ENCODE measurements at places on chromosomes 2 and 18.

GRCh38 chr2:177397481-177398289 is 5.1 kb downstream of the AGPS start:
- DNase-seq: no peak

DNA sequence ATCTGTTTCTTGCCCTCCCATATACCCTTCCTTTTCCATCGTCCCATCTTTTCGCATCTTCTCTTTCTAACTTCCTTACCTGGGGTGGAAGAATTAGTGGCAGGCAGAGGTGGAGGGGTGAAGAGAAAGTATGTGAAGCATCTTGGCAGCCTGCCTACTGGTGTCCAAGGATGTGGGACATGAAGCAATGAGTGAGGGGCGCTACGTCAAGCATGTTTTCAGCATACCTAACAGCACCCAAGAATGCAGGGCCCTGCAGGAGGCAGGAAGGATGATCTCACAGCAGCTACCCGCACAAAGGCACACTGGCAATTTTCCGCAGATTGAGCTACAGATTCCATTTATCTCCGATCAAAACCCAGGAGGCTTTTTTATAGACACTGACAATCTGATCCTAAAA is 42.2 kb downstream of the METTL4 start:
- DNase-seq: no peak

- DNase-seq: no peak
These were observed 109.9 kb downstream of the ARL4C start for GRCh38 chr2:234386971-234387370.

DNA sequence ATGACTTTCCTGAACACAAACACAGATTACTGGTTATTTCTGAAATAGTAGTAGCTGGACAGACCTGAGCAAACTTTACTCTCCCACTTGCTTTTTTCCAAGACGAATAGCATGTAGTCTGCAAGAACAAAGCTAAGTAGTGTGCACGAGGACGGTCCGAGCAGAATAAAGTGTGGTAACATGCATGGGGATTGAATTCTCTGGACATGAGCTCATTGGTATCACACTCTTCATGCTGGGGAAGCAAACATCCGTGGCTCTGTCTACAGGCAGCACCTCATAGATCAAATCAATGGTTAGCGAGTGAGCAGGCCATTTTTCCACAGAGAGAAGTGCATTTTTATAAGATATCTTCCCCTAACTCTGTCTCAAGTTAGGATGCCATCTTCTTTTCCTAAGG is 164.8 kb upstream of the STK17B start:
- DNase-seq: no peak

- DNase-seq: no peak
These were observed 66.8 kb downstream of the CRACDL start for GRCh38 chr2:98869272-98869641.

DNA sequence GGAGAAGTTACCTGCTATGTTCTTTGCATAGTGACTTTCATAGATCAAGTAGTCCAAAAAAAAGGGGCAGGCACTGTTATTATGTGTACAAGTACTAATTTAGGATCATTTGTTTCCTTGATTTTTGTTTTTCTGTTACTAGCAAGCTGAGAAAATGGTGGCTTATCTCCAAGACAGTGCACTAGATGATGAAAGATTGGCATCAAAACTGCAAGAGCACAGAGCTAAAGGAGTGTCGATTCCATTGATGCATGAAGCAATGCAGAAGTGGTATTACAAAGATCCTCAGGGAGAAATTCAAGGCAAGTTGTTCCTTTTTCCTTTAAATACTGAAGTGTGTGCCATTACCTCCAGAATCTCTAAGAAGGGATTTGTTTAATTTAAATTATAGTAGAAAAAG is 19.6 kb upstream of the KCNJ13 start:
- no peak for DNase-seq

GRCh38 chr2:141041281-141041680 is 1089.5 kb downstream of the LRP1B start:
- DNase-seq: no peak

DNA sequence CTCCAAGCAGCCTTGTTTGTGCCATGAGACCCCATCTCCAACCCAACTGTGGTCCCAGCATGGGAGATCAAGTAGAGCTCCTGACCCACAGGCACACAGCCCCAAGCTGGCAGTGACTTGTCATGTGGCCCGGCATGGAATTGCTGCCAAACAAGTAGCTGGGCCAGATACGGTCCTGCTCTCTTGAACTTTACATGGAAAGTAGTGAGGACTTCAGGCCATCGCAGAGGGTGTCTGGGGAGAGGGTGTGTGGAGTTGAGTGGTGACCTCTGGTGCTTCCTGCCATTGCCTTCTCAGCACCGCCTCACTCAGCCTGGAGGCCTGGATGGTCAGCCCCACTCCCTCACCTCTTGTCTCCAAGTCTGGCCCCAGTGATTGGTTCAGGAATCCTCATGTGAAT is 10.9 kb upstream of the SLC4A3 start:
- no peak for DNase-seq

DNA sequence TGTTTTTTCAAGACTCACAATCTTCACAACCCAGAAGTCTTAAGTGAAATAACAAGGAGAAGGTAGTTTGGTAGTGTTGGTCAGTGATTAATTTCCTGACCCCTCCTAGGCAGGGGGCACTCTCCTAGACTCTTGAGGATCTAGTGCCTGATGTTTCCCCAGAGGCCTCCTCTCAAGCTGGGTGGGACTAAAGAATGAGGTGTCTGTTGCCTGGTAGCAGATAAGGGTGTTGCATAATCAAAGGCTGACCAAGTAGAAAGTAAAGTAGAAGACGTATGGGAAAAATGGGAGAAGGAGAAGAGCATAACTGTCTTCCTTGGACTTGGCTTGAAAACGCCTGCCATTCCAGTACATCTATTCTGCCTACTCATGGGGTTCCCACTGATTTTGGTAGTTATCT is 37.8 kb downstream of the VIT start:
- no peak for DNase-seq

- DNase-seq: no peak
These were observed 48.3 kb downstream of the KLHL29 start for GRCh38 chr2:23433282-23433681.

DNA sequence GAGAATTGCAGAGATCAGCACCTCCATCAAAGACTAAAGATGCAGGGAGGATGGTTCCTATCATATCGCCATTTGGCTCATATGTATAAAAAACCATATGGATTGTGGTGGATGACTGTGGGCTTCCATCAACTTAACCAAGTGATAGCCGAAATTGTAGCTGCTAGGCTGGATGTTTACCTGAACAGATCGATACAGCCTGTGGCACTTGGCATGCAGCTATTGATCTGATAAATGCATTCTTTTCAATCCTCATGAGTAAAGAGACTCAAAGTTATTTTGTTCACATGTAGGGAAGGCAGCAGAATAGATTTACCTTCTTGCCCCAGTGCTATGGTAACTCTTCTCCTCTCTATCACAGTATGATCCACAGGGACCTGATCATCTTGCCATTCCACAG is 18.5 kb downstream of the CHCHD5 start:
- DNase-seq: no peak

- DNase-seq: no peak
These were observed 312.0 kb downstream of the GPD2 start for GRCh38 chr2:156748221-156748620.

DNA sequence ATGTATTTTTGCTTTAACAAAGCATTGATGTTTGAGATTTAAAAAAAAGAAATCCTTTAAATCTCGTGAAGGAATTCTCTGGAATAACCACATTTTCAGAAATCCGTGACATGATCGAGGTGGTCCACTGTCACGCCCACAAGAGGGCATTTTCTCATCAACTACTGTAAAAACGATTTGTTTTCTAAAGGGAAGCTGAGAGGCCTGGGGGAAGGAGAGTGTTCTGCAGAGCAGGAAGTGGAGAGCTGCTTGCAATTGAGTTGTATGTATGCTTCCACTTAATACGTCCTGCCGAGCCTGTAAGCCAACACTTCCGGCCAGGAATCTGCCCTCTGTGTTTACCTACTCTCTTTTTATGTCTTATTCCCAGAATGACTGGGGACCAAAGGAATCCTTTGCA is 19.4 kb downstream of the KLHL29 start:
- no peak for DNase-seq

DNA sequence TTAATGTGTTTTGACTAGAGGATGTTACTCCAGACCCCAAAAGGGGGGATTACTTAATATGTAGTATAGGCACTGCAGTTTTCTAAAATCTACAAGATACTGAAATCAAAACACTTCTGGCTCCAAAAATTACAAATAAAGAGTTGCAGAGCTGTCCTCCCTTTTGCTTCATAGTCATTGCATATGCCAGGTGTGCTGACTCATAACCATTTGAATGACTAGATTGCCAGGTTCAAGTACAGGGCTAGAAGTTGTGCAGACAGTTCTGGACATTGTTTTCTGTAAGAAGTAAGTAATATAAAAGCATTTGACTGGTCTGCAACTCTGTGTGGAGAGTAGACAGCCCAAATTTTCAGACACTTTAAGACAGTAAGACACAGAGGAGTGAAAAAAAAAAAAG is 6.7 kb downstream of the CWC22 start:
- no peak for DNase-seq

DNA sequence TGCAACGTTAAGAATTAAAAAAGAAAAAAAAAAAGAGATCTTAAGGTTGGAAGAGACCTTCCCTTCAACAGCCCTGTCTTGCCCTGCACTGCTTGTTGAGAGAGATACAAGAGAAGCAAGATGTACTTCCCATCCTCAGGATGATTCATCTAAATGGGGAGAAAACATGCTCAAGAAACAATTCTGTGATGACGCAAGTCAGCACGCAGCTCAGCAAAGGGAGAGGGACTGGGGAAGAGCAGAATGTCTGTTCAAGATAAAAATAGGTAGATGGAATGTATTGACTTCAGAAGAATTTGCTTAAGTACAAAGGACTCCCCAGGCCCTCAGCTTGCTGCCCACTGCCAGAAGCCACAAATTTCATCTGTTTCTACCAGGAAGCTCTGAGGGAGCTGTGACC is 198.2 kb upstream of the SPRED2 start:
- DNase-seq: no peak

- no peak for DNase-seq
These were observed 227.2 kb downstream of the PHLPP1 start for GRCh38 chr18:62942578-62942977.

DNA sequence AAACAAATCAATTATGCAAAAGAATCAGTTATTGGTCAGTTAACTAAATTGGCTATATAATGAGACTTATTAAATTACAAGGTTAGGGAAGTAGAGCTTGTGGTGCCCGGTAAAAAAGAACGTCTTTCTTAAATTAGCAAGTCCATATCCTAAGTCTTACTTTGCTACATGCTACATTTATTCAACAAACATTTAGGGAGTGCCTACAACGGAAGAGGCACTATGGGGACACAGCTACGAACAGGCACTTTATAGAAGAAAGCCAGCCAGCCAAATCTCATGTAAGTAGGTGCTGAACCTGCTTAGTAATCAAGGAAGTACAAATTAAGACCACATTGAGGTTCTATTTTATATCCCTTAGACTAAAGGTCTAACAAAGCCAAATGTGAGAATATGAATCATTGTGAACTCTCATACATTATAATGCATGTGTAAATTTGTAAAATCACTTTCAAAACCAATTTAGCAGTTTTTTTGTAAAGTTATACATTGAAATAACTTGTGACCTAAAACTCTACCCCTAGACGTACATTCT is 59.9 kb downstream of the PDK1 start:
- DNase-seq: no peak

DNA sequence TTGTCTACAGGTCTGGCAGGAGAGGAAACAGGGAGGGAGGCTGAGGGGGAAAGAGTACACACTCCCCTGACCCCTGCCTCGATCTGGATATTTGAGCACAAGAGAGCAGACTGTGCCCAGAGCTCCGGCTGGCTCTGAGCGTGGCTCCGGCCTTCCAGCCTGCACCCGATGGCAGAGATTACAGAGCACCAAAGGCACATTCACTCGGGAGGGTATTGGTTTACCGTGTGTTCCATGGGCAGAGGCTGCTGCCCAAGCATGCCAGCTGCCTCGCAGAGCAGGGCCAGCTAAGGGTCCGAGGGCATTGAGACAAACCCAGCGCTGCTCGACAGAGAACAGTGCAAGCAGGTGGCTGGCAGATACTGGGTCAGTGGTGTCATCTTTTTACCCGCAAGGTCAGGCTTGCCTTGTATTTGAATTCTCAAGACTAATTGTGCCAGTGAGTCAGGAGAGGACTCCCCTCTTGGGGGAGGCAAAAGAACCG is 132.2 kb downstream of the TNS1 start:
- no peak for DNase-seq

GRCh38 chr2:32990556-32990955 is 43.8 kb downstream of the LTBP1 start:
- no peak for DNase-seq

GRCh38 chr2:202429164-202429980 is 53.2 kb downstream of the BMPR2 start:
- no peak for DNase-seq

- DNase-seq: no peak
These were observed 146.2 kb downstream of the RBMS1 start for GRCh38 chr2:160347269-160347863.

DNA sequence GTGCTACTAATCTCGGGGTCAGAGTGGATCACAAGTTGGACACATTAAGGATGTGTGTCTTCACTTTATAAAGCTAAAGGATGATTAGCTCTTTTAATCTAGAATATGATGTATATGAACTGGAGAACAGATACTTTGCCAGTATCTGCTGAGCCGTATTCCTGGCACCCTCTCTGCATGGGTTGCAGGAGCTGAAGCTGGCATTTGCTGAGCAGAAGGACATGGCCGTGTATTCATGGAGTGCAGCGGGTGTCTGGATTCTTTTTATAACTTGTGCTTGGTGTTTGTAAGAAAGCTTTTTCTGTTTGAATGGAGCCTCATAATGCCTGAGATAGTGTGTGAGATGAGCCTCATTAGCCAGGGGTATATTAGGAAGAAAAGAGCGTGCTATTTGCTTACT is 103.9 kb upstream of the MCFD2 start:
- DNase-seq: no peak

DNA sequence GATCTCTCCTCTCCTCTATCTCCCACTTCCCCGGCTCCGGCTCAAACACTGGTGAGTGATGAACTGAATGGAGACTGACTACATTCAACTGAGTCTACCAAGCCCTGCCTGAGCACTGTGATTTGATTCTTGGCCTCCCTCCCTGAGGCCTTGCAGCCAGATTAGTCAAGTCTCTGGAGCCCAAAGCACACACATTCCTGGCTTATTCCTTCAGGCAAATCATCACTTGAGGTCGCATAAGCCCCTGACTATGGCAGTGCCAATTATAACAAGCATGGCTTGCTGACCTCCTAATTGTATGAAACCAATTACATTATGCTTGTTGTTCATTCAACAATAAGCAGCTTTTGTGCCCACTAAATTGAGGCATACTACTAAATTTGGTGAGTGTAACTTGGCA is 34.6 kb downstream of the EFEMP1 start:
- no peak for DNase-seq

DNA sequence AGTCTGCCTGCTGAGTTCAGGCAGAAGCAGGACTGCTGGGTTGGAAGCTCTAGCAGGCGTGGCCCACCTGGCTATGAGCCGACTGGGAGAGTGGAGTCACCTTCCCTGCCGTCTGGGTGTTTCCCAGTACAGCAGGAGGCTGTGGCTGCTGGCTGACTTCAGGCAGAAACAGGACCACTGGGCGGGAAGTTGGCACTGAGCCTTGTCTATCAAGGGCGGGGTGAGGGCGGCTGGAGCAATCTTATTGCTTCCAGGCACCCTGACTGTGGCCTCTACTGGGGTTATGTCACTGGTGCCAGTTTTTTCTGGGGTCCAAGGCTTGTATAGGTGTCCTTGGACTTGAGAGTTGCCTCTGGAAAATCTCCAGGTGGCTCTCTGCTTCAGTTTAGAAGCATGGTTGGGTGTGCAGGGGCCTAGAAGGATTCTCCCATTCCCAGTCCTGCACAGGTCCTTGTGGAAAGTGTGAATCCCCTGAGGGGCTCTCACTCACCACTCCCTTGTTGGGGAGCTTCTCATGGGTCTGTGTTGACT is 30.5 kb downstream of the LTBP1 start:
- DNase-seq: no peak

Data from stimulated activated CD4-positive, alpha-beta T cell treated with anti-CD3 and anti-CD28 coated beads, Interleukin-12 subunit alpha, Interleukin-12 subunit beta, amount 100 ng/mL, for 48 hours (primary cell).